ENCODE measurements at places on chromosomes 1 and 21.

DNA sequence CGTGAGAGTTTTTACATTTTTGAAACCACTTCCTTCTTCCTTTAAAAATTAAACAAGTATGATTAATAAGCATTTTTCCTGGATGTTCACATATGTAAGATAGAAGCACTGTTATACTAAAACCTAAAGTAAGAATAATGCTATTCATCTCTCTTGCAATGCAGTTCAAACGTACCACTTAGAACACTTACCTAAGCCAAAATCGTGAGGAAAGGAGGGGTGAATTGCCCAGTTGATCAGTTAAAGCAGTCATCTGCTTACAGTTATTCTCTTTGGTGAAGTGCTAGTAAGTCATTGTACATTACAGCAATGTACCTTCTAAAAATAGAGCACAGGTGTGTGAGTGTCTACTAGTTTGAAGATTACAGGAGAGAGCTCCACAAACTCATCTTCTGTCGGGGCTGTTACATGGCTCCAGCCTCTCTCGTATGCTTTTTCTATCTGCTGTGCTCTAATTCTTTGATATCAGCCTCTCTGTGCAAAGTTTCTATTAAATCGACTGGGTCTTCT is 3.4 kb downstream of the NCAM2 start:
- DNase-seq: no peak

- DNase-seq: no peak
Observed at GRCh38 chr1:116458695-116459094, 85.7 kb downstream of the ATP1A1 start.

DNA sequence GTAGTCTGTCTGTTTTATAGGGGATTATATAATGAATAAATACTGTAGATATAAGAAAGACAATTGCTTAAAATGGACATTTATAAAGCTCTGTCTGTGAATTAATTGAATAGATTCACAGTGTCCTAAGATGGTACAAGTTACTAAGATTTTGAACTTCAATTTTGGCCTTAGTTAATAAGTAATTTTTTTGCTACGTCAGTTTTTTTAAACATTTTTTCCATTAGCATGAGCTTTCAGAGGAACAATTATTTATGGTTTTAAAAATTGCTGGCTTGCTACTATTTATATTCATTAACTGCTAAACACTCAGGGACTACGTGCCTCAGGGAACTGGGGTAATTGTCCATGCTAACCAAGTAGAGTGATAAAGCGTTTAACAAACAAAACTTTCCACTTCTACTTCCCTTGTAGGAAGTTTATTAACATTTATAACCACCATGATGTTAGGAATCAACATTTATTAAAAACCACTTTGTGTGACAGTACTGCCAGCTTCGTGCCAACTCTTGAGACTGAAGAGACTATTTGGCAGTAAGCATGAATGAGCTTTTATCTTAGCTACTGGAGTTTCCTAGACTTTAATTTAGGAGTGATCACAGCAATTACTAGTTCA is 65.4 kb upstream of the PTGS2 start:
- no peak for DNase-seq

GRCh38 chr1:107550358-107550757 is 409.5 kb downstream of the NTNG1 start:
- DNase-seq: no peak

DNA sequence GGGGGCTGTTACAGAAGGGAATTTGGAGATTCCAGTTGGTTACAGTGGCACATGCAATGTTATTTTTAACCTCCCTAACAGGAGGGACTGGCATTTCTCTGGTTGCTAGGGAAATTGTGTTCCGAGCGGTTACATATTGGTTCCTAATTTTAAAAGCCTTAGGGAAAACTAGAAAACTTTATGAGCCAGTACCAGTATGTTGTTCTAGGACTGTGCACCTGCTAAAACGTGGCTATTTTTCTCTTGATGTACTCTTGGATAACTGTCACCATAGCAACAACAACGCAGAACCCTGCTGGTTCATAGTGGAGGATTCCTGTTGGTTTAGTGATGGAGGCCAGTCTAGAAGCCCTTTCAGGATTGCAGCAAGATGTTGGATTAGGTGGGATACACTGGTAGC is 68.9 kb upstream of the PGBD5 start:
- no peak for DNase-seq

DNA sequence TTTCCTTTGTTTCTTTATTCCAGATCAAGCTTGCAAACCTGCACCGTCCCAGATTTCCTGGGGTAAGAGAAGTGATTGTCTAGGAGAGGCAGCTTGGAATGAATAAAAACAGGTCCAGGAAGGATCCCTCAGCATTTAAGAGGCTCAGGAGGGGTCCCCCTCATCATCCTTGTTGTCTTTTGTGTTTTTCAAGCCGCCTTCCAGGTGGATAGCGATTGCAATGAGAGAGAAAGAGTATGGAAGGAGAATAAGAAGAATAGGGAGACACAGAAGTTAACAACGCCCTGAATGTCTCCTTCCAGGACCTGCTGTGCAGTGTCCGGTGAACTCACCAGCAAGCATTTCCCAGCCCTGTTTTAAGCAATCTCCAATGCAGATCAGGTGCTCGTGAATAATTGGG is 8.5 kb downstream of the ERG start:
- DNase-seq: no peak

GRCh38 chr1:192869308-192869940 is 60.6 kb downstream of the RGS2 start:
- no peak for DNase-seq

GRCh38 chr1:39370602-39371001 is 120.8 kb upstream of the BMP8A start:
- peak; percentile 11 for DNase-seq

- DNase-seq: no peak
Observed at GRCh38 chr1:92662048-92662447, 122.9 kb downstream of the EVI5 start.

DNA sequence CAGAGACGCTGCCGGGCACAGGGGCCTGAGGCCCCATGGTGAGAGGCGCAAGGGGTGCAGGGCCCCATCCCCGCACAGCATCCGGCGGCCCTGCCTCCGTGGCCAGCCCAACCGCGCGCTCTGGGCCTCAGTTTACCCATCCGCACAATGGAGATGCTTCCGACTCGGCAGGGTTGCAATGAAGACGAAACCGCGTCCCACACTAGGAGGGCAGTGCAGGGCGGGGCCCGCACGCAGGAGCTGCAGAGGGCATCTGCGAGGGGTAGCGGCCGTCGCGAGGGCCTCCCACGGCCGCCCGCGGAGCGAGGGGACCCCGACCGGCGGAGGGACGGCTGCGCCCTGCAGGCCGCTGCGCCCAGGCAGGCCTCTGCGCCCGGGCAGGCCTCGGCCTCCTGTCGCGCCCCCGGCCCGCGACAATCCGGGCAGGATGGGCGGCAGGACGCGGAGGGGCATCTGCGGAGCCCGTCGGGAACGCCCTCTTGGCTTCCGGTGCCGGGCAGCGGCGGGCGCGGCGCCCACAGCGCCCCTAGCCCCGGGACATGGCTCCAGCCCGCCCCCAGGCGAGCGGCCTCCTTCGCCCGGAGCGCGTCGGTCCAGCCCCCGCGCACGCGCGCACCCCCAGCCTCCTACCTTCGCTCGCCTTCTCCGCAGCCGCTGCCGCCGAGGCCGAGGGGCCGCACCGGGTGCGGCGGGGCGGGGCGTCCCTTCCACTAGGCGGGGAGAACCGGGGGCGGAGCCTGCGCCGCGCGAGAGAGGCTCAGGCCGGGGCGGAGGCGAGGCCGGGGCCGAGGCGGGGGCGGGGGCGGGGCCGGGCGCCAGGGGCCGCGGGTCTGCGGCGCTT is 15.3 kb downstream of the RNU1-1 start:
- peak; percentile 87 for DNase-seq

GRCh38 chr1:24093732-24094131 is 18.2 kb downstream of the MYOM3 start:
- DNase-seq: no peak

GRCh38 chr21:43815107-43815613 is 25.8 kb downstream of the RRP1 start:
- DNase-seq: no peak

GRCh38 chr1:111323231-111323630 is 32.6 kb downstream of the CHIA start:
- DNase-seq: no peak

GRCh38 chr1:99456536-99456935 is 189.4 kb upstream of the PALMD start:
- peak; percentile 24 for DNase-seq

DNA sequence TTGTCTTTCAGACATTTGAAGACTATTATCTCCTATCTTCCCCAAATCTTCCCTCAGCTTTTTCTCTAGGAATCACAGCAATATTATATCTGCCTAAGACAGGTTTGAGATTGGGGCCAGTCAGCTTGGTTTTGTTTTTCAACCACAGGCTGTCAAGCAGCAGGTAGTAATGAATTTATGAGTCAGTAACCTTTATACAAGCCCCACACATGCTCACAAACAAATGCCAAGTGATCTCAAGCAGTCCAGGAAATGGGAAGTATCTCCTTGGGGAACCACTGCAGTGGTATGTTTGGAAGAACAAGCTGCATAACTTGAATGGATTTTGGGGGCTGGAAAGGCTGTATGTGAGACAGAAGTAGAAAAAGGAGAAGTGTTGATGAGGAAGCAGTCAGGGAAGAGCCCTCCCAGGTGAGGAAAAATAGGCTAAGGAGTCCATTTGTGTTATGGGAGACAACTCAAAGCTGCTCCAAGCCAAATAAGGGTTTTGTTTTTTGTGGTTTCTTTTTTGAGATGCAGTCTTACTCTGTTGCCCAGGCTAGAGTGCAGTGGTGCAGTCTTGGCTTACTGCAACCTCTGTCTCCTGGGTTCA is 2.1 kb downstream of the DHDDS start:
- no peak for DNase-seq

GRCh38 chr1:237938553-237938952 is 47.8 kb upstream of the ZP4 start:
- no peak for DNase-seq

- DNase-seq: no peak
Observed at GRCh38 chr1:153402226-153402625, 11.4 kb upstream of the S100A8 start.

- peak; percentile 96 for DNase-seq
Observed at GRCh38 chr1:941588-942383, 17.3 kb downstream of the NOC2L start.

GRCh38 chr1:187396226-187396625 is 567.5 kb downstream of the PLA2G4A start:
- DNase-seq: peak; percentile 9

Data from MG63 (cell line).